ENCODE measurements at places on chromosomes 1 and 21. TPM values are rescaled to one million over a fixed set of nuclear protein-coding genes. Genes with fewer than 3 reads are reported as not detected.

RRP1B gene
- total RNA-seq = 17.6 TPM

NEK2 gene
- total RNA-seq = 0.68 TPM

KIAA0040 gene
- 61.6 TPM for total RNA-seq

CHD5 gene
- not detected for total RNA-seq

KLHDC9 gene
- not detected for total RNA-seq

CRNN gene
- not detected for total RNA-seq

LCK gene
- total RNA-seq = 0.65 TPM

TRIM45 gene
- 2.2 TPM for total RNA-seq

USH2A gene
- not detected for total RNA-seq

PCSK9 gene
- not detected for total RNA-seq

OLFML2B gene
- 5.8 TPM for total RNA-seq

LCE1B gene
- total RNA-seq = not detected

OPN3 gene
- total RNA-seq = 48.1 TPM

MKNK1 gene
- total RNA-seq = 63.6 TPM

CDK11B gene
- 16.1 TPM for total RNA-seq

SYPL2 gene
- total RNA-seq = 0.85 TPM

KLF17 gene
- not detected for total RNA-seq

PKNOX1 gene
- total RNA-seq = 7.9 TPM

KCNH1 gene
- not detected for total RNA-seq

FAM229A gene
- total RNA-seq = 4.6 TPM

ADGRB2 gene
- 0.82 TPM for total RNA-seq

ITLN2 gene
- total RNA-seq = not detected

LEPR gene
- total RNA-seq = 36.5 TPM

SIPA1L2 gene
- total RNA-seq = 36.4 TPM

FCER1G gene
- total RNA-seq = 510 TPM

MNDA gene
- 5.8 TPM for total RNA-seq

SRRM1 gene
- 103 TPM for total RNA-seq

CD34 gene
- 71.4 TPM for total RNA-seq

ZMYND12 gene
- total RNA-seq = 3.1 TPM

ANKRD35 gene
- total RNA-seq = 2.4 TPM

ILDR2 gene
- total RNA-seq = not detected

CFHR5 gene
- not detected for total RNA-seq

Measured in subcutaneous adipose tissue (tissue), 4 donors.